Activated gamma-delta T cell treated with Interleukin-2 at 50 U/mL for 16 hours (primary cell): ENCODE measurements at places on chromosomes 13 and 19.

DNA sequence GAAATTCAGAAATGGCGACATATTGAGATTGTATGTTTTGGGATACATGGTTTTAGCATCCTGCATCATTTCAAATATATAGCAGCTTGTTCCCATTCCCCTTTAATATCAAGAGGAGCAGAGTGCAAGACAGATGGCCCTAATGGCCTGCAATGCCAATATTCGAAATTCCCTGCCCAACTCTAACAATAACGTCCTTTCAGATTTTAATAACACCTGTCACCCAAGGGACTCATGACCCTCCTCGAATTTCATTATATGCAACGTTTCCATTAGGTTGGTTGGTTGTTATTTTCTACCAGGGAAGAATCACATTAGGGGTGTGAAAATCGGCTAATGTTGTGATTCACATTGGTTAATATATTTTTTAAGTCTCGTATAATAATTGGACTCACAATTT lies 170.0 kb downstream of the TNFSF13B start:
- no peak for DNase-seq

- no peak for DNase-seq
Measured at GRCh38 chr13:76921516-76921915, 26.8 kb upstream of the ACOD1 start.

DNA sequence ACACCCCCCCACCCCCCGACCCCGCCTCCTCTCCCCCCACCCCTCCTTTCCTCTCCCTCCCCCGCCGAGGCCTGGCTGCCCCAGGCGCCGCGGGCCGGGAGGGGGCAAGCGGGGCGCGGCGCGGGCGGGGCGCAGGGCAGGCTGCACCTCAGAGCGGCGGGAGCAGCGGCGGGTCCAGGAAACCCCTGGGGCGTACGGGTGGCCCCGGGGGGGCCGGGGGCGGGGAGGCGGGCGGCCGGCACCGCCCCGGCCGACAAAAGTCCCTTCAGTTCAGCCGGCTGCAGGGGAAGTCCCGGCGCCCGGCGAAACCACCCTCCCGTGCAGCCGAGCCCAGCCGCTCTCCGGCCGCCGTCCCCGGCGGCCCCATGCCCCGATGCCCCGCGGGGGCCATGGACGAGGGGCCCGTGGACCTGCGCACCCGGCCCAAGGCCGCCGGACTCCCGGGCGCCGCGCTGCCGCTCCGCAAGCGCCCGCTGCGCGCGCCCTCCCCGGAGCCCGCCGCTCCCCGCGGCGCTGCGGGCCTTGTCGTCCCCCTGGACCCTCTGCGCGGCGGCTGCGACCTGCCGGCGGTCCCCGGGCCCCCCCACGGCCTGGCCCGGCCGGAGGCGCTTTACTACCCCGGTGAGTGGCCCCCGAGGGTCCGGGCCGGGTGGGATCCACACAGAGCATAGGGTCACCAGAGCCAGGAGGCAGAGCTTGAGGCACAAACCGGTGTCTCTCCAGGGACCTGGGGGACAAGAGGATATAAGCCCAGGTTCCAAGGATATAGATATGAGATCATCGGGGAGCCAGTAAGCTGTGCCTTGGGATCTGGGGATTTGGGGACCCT lies at the start of gene BCL3:
TSS of gene BCL3 (plus strand) at position 283 of the 829 bp plus-strand sequence. CDS start at position 366, 83 bp downstream.
- DNase-seq = peak; percentile 66

DNA sequence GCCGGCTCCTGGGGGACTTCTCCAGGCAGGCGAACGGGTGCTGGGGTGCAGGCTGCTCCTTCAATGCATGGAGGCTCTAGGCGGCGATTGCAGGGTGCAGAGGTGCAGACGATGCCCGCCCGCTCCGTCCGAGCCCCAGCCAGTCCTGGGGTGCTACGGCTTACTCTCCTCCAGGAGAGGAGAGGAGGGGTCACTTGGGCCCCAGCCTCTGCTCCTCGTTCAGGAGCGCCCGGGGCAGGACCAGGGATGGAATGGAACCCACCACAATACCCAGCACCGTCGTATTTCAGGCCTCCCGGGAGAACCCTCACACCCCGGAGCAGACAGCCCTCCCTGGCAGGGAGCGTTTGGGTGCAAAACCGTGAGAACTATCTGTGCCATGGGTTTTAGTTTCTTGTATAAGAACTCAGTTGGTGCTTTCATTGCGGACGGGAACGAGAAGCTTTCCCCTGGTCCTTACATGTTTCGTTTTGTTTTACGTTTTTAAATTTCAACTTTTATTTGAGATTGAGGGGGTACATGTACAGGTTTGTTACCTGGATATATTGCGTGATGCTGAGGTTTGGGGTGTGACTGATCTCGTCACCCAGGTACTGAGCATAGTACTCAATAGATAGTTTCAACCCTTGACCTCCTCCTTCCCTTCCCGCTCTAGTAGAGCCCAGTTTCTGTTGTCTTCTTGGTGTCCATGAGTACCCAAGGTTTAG lies 46.8 kb downstream of the ARHGEF18 start:
- DNase-seq = no peak

DNA sequence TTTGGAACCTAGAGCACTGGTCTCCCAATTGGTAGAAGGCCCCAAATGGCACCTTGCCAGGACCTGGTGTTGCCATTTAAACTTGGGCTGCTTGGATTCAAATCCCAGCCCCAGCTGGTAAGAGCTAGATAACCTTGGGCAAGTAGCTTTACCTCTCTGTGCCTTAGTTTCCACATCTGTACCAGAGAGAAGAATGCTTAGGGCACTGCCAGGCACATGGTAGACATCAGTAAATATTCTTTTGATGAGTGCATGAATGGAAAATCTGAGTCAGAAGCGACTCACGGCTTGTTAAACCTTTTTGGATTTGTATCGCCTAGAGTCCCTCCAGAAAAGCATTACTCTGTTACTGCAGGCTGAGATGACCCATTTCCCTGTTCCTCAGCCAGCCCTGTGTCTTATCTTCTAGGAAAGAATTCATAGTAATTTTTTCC lies 90.9 kb downstream of the SIPA1L3 start:
- no peak for DNase-seq

- no peak for DNase-seq
Measured at GRCh38 chr13:112751617-112752016, 61.8 kb downstream of the ATP11A start.

GRCh38 chr19:29371251-29372090 lies 154.3 kb upstream of the VSTM2B start:
- DNase-seq = no peak

GRCh38 chr13:41516166-41516565 lies 58.8 kb downstream of the RGCC start:
- DNase-seq = no peak

DNA sequence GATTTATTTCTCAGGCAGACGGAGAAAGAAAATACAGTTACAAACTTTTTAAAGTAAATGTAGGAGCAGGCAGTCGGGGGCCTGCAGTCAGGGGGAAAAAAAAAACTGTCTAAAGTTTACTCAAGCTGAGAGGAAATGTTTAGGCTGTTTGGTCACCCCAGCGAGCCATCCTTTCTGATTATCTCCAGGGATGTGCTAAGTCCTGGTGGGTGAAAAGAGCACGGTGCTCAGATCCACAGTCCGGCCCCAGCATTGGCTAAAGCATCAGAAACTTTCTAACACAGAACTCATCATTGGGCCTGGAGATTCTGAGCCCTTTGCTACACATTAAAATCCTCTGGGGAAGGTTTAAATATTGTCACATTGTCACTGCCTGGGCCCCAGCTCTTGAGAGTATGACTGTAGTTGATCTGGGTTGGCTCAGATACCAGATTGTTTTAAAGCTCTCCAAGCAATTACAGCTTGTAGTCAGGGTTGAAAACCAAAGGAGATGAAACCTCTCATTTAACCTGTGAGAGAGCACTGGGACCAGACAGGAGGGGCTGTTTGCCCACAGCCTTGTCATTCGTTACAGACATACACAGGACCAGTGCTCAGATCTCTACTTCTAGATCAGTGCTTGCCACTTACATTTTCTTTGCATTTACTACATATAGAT lies 131.1 kb upstream of the HTR2A start:
- DNase-seq = no peak

- DNase-seq = no peak
Measured at GRCh38 chr13:106418556-106418955, 116.9 kb downstream of the EFNB2 start.

GRCh38 chr13:75357576-75358289 lies 124.2 kb downstream of the TBC1D4 start:
- DNase-seq = peak; percentile 17

- no peak for DNase-seq
Measured at GRCh38 chr13:107864543-107865317, 350.6 kb downstream of the LIG4 start.

- no peak for DNase-seq
Measured at GRCh38 chr19:46659151-46660007, 1.6 kb downstream of the DACT3 start.

- no peak for DNase-seq
Measured at GRCh38 chr13:73684286-73684685, 449.9 kb downstream of the KLF12 start.

GRCh38 chr13:62119739-62120700 lies 704.4 kb upstream of the PCDH20 start:
- DNase-seq = no peak

DNA sequence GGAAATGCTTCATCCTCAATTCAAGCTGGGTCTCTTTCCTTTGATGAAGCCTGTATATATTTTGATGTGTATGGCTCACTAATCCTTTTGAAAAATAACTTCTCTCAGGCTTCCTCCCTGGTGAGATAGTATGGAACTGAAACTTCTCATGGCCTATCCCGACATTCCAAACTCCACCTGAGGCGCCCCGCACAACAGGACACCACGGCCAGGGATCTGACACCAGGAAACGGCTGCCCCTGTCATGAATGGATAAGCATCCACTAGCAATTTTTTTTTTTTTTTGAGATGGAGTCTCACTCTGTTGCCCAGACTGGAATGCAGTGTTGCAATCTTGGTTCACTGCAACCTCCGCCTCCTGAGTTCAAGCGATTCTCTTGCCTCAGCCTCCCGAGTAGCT lies 16.4 kb downstream of the SLC7A1 start:
- no peak for DNase-seq

GRCh38 chr13:74174810-74175209 lies 40.6 kb upstream of the KLF12 start:
- DNase-seq = no peak

DNA sequence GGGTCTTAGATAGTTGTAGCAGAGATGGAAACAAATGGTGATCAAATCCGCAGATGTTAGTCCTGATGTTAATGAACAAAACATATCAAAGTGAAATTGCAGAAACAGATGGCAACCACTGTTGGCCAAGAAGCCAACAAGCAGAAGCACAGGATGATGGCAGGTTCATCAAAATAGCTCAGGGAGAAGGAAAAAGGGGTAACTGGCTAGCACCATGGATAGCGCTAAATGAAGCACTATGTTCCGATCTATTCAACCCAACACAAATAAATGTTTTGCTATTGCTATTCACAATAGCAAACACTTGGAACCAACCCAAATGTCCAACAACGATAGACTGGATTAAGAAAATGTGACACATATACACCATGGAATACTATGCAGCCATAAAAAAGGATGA lies 413.7 kb downstream of the FGF14 start:
- DNase-seq = no peak

DNA sequence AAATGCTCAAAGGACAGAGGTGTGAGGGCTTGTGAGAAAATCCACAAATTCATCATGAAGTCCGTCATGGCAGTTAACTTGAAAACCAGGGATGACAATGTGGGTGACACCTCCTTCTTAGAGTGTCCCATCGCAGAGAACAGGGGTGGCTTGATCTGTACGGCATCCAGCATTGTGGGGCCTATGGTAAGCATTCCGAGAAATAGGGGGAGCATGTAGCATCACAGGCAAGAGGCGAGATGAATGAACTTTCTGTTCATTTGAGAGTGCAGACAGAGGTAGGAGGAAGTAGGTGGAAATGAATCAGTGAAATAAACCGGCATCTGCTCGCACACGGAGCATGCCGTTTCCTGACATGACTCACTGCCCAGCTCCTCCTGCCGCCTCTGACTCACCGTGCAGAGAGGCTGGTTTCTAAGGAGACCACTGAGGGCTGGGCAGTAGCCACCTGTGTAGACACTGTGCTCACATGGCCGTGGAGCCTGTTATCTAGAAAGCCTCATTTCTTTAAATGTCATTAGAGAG lies 339.0 kb downstream of the RFC3 start:
- DNase-seq = no peak

GRCh38 chr19:1947651-1948209 lies 6.8 kb downstream of the CSNK1G2 start:
- DNase-seq = no peak

DNA sequence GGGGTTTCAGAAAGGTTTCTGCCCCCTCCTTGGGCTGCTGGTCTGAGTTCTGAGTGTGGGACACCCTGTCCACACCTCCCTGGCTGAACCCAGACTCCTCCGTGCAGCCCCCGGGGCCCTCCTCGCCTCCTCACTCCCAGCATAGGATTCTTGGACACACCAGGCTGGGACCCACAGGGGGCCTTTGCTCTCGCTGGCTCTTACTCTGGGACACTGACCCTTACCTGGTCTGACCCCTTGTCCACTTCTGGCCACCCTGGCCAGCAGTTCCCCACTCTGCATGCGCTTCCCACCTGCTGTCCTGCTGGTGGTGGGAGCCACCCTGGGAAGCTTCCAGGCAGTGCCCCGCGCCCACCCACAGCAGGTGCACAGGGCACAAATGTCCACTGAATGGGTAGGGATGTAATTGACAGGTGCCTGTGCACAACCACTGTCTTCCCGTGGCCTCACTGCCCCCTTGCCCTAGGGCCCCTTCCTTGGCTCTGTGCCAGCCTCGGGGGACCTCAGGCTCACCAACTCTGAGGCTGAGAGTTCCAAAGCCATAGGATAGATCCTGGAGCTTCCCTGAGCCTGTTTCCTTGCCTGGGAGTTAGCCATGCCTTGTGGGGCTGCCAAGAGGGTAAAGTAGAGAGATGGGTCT lies 7.0 kb upstream of the SLC25A42 start:
- DNase-seq = no peak

- DNase-seq = no peak
Measured at GRCh38 chr13:75305059-75305458, 176.9 kb downstream of the TBC1D4 start.

- DNase-seq = no peak
Measured at GRCh38 chr13:28743020-28743419, 24.2 kb upstream of the SLC46A3 start.

DNA sequence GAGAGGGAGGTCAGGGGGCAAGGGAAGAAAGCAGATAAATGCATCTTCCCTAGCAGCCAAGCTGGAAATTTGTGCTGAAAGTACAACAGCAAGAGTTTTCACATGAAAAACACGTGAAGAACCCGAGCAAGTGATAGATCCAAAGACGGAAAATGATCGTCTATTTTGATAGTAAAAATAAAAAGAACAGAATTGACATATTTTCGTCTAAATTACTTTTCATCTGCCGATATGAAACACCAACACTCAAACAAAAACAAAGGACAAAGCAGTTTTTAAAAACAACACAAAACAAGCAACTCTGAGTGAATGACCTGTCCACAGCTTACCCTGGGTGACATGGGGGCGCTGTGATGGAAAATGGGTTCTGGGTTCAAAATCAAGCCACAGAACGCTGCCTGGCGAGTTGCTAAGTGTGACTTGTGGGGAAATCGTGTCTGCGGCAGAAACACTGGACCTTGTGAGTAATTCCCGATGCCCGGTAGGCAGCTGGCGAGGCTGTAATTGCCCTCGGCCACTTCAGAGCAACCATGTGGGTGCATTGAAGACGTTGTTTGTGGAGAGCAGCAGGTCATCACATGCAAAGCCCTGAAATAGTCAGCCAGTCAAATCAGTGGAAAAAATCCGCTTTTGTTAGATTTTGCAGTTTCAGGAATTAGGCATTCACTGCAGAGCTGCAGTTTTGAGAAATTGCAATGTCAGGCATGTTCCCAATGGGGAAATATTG lies 7.4 kb downstream of the SOX1 start:
- no peak for DNase-seq

- no peak for DNase-seq
Measured at GRCh38 chr19:34475975-34476594, 5.5 kb upstream of the WTIP start.
